ENCODE measurements at places on chromosomes 13 and 19.

GRCh38 chr19:13120817-13121216 is 2.8 kb downstream of the NACC1 start:
- DNase-seq = no peak

DNA sequence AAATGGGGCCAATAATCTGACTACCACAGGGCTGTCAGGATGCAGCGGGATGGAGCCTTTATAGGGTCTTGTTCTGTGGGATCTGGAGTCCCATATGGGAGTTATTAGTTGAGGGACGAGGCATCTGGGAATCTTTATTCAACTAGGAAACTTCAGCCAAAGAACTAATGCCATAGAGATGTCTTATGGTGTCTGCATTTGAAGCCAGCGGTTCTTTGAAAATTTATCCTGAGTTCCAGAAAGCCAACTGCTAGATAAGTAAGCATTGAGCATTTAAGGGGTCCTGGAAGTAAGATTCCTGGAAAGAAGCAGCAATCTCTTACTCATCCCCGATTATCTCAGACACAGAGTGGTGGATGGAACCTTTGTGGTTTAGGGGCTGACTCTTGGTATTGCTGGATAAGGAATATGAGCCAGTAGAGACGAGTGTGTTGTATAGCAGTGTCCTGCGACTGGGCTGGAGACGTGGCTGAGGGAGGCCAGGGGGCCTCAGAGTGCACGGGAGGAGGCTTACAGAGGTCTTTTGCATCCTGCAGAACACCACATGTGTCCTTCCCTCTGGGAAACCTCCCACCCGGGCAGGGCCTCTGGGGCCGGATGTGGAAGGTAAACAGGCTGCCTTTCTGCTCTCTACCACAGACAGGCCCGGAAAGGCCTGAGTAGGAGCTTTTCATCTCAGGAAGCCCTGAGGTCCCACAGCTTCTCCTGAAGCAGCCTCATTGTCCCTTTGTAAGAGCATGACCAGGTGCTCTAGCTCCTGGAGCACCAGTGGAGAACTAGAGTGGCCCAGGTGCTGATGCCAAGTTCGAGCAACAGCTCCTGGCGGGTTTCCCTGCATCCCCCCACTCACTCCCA is 28.8 kb downstream of the ACTN4 start:
- no peak for DNase-seq

GRCh38 chr13:98370806-98371515 is 193.9 kb upstream of the RNF113B start:
- DNase-seq = no peak

- no peak for DNase-seq
These were observed 48.0 kb upstream of the POSTN start for GRCh38 chr13:37646531-37646930.

DNA sequence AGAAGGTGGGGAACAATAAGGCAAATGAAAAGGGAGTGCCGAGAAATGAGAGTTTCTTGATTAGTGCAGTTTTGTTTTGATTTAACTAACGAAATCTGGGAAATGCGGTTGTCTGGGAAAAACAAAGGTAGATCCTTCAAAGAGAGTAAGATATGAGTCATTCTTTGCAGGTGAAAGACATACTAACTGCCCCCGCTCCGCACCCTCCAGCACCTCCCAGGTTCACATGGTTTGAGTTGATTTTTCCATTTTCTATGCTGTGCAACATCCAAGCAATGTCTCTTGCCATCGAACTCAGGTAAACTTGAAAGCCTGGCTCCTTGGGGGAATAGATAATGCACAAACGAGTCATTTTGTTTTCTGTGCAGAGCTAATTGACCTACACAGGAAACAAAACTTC is 84.1 kb upstream of the KLF12 start:
- no peak for DNase-seq

DNA sequence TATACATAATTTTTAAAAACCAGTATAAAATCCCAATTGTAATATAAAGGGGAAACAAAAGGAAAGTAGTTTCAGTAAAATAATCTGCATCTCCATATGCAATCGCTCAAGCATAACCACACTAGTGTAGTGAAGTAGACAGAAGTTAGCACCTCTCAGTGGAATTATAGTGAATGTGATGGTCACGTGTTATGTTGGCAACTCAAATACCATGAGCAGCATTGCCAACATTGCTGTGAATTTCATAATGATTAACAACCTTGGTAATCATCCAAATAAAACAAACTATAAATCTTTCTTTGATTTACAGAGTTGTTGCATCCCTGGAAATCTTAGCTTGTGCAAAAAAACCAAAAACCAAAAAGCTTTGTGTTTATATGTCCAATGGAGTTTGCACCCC is 77.3 kb upstream of the SIAH3 start:
- no peak for DNase-seq

GRCh38 chr19:45439569-45440258 is 16.0 kb upstream of the ERCC1 start:
- DNase-seq = peak; percentile 73

DNA sequence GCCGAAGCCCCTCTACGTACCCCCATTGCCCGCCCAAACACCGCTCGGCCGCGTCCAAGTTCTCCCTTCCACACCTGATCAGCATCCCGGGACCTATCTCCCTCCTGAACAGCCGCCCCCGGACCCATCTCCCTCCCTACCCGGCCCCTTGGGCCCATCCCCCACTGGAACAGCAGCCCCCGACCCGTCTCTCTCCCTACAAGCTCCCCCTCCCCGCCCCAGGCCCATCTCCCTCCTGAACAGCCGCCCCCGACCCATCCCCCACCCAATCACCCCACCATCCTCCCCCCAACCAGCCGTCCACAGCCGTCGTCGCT is 610 bp downstream of the ZSCAN1 start:
- DNase-seq = no peak

DNA sequence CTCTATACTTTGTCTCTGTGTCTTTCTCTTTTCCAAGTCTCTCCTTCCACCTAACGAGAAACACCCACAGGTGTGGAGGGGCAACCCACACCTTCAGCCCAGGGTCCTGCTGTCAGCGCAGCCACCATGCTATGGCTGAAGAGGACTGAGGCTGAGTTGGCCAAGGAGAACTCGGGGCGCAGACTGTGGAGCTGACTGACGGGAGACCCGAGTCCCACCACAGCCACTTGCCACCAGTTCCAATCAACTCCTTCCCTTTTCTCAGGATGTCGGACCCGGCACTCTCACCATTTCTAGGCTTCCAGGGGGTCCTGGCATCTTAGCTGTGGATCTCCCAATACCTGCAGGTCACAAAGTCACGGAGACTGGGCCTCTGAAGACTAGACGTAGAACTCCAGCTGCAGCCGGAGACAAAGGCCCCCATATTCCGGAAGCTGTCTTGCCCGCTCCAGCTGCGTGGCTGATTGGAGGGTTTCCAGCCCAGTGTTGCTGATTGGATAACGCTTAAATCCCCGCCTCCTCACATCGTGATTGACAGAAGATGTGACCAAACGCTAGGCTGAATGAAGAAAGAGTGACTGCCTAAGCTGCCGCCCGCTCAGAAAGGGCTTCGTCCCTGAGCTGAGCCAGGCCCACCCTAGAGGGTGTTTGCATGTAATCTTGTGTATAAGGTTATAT is 63.6 kb downstream of the ZNF429 start:
- peak; percentile 85 for DNase-seq

GRCh38 chr19:55087542-55087901 is 11.9 kb downstream of the EPS8L1 start:
- DNase-seq = no peak
